IPS DF 19.7 (cell line): ENCODE measurements at places on chromosomes 4 and X.

- no peak for DNase-seq
These were observed 3.0 kb upstream of the IRF2 start for GRCh38 chr4:184477201-184477999.

DNA sequence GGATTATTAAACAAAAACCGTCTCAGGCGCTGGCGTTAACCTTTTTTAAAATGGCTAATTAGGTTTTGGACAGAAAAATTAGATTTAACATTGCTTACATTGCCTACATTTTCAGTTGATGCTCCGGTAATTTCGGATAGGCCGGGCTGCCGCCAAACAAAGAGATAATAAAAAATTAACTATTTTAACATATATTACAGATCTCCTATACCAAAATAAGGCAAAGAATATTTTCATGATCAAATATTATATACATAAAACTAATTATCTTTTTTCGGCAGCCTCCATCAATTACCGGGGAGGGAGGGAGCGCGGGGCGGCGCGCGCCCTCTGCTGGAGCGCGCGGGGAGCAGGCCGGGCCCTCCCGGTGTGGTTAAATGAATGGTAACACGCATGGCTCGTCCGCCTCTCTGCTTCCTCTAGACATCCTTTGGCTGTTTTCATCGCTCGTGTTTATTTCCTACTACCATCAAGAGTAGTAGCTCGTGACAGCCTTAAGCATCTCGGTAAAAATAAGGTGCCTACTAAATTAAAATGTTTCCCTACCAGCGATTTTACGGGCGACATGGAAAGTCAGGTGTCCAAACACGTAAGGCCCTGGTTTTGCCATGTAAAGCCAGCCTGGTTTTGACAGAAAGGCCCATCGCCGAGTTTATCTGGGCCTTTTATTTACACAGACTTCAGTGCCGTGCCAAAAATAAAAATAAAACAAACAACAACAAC lies 52.4 kb upstream of the TMEM33 start:
- no peak for DNase-seq

DNA sequence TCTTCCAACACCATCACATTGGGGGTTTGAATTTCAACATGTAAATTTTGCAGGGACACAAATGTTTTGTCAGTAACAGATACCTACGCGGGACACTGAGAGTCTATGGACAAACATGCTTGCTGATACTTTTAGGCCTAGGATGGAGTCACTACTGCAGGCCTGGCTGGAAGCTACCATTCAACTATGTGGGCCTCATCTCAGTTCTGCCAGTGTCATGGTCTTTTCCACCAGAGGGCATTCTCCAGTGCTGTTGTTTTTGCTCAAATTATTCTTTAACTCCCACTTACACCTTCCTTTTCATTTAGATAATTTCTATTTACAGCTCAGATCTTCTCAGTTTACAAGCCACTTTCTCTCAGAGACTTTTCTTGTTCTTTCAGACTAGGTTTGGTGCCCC lies 7.0 kb upstream of the ANK2 start:
- DNase-seq, result no peak

DNA sequence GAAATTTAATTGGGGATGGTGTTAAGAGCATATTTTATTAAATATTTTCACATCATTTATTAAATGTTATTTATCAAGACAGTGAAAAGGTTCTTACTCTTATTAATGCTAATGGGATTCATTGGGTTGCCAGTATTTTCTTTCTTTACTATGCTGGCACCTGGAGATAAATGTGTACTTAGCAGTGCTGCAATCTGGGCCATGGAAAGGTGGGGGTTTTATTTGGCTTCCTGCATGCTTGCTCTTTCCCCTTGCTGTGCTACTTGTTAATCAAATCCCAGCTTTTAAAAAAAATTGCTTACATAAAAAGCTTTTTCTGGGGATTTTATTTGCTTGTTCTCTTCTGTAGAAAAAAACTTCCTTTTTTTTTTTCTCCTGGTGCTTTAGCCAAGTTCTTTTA lies 48.3 kb downstream of the ZAR1 start:
- no peak for DNase-seq

DNA sequence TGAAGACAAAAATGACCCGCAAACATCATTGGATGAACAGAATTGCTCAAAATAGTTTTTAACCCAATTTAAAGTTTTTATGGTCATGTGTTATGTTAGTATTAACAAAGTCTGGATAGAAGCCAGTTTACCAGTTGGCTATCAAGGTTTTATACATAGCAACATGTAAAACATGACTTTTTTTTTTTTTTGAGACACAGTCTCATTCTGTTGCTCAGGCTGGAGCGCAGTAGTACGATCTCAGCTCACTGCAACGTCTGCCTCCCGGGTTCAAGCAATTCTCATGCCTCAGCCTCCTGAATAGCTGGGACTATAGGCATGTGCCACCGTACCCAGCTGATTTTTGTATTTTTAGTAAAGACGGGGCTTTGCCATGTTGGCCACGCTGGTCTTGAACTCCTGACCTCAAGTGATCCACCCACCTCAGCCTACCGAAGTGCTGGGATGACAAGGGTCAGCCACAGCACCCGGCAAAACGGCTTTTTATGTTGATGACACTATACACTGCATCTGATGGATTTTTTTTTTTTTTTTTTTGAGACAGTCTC lies 3.4 kb downstream of the SAT1 start:
- no peak for DNase-seq

DNA sequence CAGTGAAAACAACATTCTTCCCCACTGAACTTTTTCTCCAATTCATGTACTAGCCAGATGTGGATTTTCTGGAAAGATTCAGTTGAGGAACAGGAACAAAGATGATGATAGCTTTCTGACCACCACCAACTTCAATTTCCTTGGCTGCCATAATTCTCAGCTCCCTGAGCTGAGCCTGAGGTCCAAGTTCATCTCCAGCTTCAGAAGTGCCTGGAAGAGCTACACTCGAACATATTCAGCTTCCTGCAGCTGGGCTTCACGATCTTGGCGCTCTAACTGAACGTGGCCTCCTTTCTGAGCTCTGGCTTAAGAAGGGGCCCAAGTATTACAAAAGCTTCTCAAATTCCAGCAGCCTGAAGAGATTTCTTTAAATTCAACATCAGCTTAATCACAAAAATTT lies 83.9 kb downstream of the QDPR start:
- DNase-seq, result no peak

GRCh38 chr4:161252520-161253141 lies 911.2 kb downstream of the FSTL5 start:
- DNase-seq, result no peak

DNA sequence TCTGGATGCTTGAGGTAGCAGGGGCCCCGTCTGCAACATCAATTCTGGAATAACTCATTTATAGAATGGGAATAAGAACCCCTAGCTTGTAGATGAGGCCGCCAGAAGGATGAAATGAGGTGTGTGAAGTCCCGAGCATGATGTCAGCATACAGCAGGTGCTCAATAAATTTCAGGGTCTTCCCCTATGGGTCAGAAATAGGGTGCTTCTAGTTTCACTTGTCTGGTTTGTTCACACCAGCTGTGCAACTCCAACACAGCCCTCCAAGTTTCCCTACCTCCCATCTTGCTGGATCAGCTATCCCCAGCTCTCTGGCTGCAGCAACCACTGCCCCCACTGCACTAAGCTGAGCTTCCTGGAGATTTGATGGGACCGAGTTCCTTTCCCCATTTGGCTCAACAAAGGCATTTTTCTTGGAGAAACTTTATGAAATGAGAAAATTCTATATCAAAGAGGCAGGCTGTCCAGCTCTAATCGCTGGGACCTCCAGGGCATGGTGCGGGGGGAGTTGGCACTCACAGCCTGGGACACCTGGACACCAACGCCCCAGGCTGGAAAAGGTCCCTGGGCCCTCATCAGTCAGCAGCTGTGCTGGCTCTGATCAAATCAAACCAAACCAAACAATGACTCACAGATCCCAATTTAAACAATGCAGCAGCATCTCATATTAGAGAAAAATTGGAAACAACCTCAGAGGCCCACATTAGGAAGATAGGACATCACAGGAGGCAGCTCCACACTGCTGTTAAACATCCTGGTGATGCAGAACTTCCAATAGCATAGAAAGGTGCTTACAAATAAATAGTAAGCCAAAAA lies 13.3 kb downstream of the SLC2A9 start:
- DNase-seq, result no peak

- DNase-seq, result no peak
These were observed 936 bp downstream of the TMEM144 start for GRCh38 chr4:158211222-158211621.

GRCh38 chr4:11415409-11416070 lies 13.2 kb downstream of the HS3ST1 start:
- DNase-seq, result no peak

DNA sequence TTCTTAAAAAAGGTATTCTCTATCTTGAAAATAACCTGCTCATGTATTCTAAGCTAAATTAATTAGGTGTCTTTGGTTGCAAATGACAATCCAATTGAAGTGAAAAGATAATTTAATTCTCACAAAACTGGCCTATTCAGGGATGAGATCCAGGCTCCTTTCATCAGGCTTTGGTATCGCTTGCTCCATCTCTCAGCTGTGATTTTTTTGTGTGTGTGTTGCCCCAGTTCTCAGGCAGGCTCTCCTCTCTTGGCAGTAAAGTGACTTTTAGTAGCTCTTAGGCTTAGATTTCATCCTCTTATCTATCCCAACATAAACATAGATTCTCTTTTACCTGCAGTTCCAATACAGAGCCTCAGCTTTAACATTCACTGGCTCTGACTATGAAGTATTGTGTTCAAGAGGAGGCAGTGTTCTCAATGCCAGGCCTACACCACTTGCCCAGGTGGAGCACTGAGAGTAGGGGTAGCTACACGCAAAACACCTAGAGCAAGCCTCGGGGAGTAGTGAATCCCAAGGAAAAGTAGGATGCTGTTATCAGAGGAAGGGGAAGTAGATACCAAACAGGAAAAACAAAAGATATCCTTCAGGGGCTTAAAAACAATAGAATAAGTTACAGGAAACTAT lies 392.4 kb upstream of the ATOH1 start:
- no peak for DNase-seq

GRCh38 chr4:152079543-152080293 lies 318.9 kb upstream of the GATB start:
- DNase-seq, result no peak

- no peak for DNase-seq
These were observed 420.5 kb downstream of the TLL1 start for GRCh38 chr4:166293556-166293955.

GRCh38 chr4:149108626-149109025 lies 666.4 kb upstream of the NR3C2 start:
- no peak for DNase-seq

DNA sequence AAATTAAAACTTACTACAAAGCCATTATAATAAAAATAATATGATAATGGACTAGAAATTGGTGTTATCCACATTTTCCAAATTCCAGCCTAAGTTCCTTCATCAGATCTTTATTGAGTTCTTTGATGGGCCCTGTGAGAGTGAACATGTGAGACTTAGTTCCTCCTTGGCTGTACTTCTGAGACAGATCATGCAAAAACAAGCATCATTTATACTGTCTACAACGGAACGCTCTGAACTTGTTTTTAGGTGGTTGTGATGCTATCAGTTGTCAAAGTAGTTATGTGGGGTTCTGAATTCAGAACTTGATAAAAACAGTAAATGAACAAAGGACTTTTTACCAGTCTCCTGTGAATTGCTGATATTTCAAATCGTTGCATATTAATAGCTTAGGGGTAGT lies 48.9 kb downstream of the JADE3 start:
- no peak for DNase-seq

GRCh38 chrX:152202886-152203285 lies 64.5 kb upstream of the MAGEA10 start:
- DNase-seq, result no peak

- no peak for DNase-seq
These were observed at the start of gene PRDM8 for GRCh38 chr4:80196922-80197573. PRDM8 (plus strand) TSS chr4:80197503; CDS start chr4:80200081, 2,578 bp downstream.

GRCh38 chr4:122666527-122667245 lies 45.8 kb upstream of the IL21 start:
- DNase-seq, result no peak

DNA sequence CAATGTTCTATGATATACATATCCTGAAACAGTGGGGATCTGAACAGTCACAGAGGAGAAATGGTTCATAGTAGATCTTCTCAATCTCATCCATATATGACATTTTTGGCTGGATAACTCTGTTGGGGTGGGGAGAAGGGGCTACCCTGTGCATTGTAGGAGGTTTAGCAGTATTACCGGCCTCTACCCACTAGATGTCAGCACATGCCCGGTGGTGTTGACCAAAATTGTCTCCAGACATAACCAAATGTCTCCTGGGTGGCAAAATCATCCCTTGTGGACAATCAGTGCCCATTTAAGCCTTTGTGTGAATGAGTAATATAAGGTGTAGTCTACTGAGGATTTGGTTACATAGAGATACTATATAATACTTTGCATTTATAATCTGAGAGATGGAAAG lies 89.9 kb downstream of the PLS3 start:
- DNase-seq, result no peak

GRCh38 chrX:155027509-155028066 lies 944 bp downstream of the FUNDC2 start:
- no peak for DNase-seq

GRCh38 chr4:155007660-155008176 lies 200.7 kb upstream of the NPY2R start:
- DNase-seq, result no peak

DNA sequence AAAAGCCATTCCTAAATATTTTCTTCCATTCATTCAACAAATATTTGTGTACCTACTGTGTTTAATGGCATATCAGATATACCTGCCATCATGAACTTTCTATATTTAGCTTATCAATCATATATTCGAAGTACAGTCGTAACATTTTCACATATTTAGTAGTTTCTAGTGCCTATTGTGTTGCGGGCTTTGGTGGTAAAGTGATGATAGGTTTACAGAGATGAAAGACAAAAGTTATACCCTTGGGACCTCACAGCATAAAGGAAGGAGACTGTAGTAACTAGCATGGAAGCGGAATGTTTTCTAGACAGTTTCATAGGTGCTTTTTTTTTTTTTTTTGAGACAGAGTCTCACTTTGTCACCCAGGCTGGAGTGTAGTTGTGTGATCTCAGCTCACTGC lies 39.5 kb downstream of the RBPJ start:
- DNase-seq, result no peak

- DNase-seq, result no peak
These were observed 822 bp downstream of the ZNF275 start for GRCh38 chrX:153334654-153335295.

- no peak for DNase-seq
These were observed 122.0 kb downstream of the CORIN start for GRCh38 chr4:47715716-47716416.

DNA sequence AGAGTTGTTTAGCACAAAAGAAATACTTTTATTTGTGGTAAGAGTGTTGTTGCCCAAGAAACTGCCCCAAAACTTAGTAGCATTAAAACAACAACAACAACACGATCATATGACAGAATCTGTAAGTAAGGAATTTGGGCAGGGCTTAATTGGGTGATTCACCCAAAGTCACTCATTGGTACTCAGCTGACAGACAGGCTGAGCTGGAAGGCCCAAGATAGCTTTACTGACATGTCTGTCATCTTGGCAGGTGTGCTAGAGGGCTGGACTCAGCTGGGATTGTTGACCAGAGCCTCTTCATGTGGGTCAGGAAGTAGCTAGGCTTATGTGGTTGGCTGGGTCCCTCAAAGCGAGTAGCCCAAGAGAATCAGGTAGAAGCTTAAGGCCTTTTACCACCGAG lies 52.3 kb downstream of the KIAA0232 start:
- no peak for DNase-seq

- no peak for DNase-seq
These were observed 116.9 kb downstream of the STPG2 start for GRCh38 chr4:98026362-98026761.
